ENCODE measurements at places on chromosomes 16 and 17. TPM values are rescaled to one million over a fixed set of nuclear protein-coding genes. Genes with fewer than 3 reads are reported as not detected.

DNA sequence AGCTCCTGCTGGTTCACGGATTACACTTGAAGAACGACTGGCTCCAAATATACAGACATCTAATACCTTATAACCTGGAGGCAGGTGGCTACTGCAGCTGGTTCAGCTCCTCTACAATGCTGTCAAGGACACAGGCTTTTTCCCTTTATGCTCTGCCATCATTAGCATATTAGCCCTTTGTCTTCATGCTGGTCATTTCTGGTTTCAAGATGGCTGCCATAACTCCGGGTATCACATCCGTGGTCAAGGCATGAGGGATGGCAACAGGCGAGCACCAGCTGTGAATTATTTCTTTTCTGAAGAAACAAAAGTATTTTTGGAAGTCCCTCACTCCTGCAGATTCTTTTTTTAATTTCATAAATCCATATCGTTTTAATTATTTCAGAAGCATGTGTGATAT, 124.3 kb upstream of the MED13 start:
- no peak for DNase-seq

DNA sequence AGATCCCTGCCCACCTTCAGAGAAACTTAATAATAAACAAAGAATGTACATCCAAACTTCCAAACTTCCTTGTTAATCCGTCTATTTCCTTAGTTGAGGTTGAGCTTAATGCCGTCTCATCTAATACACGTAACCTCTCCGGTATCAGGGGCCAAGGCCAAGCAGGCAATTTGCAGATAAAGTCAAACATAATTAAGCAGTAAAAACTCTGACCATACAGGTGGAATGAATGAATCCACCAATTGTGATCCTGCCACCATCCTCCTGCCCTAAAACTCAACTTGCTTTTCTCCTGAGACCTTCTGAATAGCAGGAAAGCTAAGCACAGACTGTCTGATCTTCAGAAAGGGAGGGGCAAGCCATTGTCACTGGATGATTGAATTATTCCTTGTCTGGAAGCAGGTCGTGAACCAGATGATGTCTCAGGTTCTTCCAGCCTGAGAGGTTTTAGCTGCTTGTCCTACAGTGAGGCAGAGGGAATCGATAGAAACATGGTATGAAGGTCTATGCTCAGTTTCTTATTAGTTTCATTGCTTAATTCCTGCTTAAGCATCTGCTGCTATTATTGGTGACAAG, 1111.8 kb upstream of the EEF2KMT start:
- no peak for DNase-seq

CBLN1 gene
- total RNA-seq = not detected

GRB7 gene
- 33.3 TPM for total RNA-seq

TRAF4 gene
- total RNA-seq = 383 TPM
